ENCODE measurements at places on chromosomes 16 and 17. TPM values are rescaled to one million over a fixed set of nuclear protein-coding genes. Genes with fewer than 3 reads are reported as not detected.
A peak's percentile ranks its signal among the peaks of the same experiment; 100 is the strongest.

DNA sequence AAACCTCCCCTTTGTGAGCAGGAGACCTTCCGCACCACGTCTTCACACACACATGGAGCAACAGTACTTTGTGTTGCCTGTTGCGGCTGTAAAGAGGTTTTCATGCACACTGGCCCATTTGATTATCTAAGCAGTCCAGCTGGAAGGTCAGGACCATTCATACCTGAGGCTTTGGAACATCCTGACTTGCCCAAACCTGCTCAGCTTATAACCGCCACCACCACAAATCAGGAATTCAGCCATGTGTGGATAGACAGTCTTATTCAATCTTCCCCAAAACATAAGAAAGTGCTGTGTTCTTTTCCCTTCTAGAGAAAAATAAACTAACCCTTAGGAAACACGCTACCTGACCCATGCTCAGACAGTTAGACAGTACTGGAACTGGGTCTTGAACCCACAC is 81.6 kb upstream of the XYLT1 start:
- DNase-seq = no peak

- DNase-seq = no peak
These were observed 8.2 kb downstream of the CAPN15 start for GRCh38 chr16:535446-536405.

- no peak for DNase-seq
These were observed 11.2 kb downstream of the NAGPA start for GRCh38 chr16:5022521-5022920.

The SALL1 gene
- total RNA-seq = not detected

DNA sequence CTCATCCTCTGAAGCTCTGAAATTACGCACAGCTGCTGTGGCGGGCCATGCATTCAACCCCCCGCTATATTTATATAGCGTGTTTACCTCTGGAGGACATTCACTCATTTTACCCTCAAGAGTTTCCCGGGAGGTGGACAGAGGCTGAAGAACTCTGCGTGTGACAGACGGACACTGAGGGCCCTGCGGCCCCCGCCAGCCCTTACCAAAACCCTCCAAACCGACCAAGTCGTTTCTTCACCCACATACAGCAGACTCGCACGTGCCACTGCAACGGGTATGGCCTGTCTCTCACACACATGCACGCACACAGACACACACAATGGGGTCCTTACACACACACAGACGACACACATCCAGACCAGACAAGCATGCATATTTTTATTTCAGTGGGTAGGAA is 216.4 kb upstream of the FOXF1 start:
- DNase-seq = no peak

The CD79B gene
- total RNA-seq = 52.6 TPM

The HAS3 gene
- total RNA-seq = 0.31 TPM

GRCh38 chr16:77540646-77541045 is 105.8 kb upstream of the ADAMTS18 start:
- no peak for DNase-seq

- no peak for DNase-seq
These were observed 234.7 kb downstream of the KATNIP start for GRCh38 chr16:27784351-27785306.

- DNase-seq = no peak
These were observed 28.6 kb upstream of the TVP23A start for GRCh38 chr16:10847176-10847575.

DNA sequence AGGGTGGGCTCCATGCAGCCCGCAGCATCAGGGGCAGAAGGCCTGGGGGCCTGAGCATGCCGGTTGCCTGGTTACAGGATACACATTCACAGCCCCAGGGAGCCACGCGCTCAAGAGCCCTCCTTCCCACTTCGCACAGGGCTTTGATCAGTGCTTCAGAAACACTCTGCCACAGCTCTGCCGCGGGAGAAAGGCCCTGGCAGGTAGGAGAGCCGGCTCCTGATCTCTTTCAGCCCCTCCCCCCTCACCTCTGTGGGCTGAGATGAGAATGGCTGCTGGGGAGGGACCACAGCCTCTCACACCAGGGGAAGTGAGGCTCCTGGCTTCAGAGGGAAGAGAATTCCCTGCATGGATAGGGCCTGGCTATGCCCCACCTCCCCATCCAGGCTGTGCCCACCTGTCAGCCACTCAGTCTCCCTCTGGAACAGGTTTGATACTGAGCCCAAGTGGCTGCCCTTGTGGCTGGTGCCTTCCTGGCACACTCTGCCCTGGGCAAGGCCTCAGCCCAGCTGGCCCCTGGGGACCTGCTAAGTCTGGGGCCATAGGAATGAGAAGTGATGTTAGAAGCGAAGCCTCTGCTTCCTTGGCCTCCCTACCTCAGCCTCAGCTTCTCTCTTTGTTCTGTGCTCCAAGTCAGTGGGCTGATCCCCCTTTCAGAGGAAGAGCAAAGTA is 8.6 kb downstream of the DOK4 start:
- DNase-seq = no peak

The ZDHHC1 gene
- total RNA-seq = 0.23 TPM

The ASGR2 gene
- not detected for total RNA-seq

DNA sequence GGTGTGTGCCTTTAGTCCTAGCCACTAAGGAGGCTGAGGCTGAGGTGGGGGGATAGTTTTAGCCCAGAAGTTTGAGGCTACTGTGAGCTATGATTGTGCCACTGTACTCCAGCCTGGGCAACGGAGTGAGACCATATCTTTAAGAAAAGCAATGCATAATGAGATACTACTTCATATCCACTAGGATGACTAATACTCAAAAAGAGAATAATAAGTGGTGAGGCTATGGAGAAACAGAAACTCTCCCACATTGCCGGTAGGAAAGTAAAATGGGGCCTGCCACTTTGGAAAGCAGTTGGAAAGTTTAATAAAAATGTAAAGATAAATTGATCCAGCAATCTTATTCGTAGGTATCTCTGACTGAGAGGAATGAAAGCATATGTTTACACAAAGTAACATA is 4.6 kb upstream of the NPIPB2 start:
- DNase-seq = no peak

- no peak for DNase-seq
These were observed 12.6 kb upstream of the POLR3E start for GRCh38 chr16:22284637-22285036.

DNA sequence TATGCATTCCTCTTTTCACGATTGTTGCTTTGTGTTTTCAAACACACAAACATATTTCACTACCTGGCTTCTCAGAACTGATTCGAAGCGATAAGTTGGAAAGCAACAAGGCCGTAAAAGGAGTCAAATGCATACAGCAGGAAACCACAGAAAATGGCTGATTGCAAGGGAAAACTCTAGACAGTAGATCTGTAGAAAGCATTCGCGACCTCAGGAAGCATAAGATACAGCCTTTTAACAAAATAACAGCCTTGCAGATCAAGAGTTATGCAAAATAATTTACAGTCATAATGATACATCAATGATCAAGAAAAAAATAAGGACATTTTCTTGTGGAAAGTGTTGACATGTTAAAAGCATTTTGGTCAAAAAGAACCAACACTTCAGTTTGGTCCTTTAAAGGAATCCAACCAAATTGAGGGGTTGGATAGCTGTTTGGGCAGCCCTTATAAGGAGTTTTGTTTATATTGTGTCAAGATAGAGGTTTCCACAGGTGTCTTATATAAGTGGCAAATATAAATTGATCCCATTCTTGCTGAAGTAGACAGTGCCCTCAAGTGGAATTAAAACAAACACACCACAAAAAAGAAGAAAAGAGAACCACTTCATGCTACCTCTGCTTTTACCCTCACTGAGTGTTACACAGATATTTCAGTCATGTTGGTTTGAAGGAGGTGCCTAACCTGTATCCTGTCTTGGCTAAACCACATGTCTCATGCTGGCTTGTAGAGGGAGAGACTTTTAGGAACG is 5.5 kb downstream of the CYLD start:
- no peak for DNase-seq

- no peak for DNase-seq
These were observed 1.4 kb downstream of the GAN start for GRCh38 chr16:81316176-81316496.

The DPEP3 gene
- total RNA-seq = 0.19 TPM

- DNase-seq = peak; percentile 43
These were observed 7.5 kb downstream of the IL4R start for GRCh38 chr16:27321013-27321915.

The CNGB1 gene
- total RNA-seq = not detected

The ASB16 gene
- total RNA-seq = 0.39 TPM

GRCh38 chr17:49832840-49833599 is 14.8 kb downstream of the TAC4 start:
- DNase-seq = no peak

The AXIN2 gene
- total RNA-seq = 3.6 TPM

DNA sequence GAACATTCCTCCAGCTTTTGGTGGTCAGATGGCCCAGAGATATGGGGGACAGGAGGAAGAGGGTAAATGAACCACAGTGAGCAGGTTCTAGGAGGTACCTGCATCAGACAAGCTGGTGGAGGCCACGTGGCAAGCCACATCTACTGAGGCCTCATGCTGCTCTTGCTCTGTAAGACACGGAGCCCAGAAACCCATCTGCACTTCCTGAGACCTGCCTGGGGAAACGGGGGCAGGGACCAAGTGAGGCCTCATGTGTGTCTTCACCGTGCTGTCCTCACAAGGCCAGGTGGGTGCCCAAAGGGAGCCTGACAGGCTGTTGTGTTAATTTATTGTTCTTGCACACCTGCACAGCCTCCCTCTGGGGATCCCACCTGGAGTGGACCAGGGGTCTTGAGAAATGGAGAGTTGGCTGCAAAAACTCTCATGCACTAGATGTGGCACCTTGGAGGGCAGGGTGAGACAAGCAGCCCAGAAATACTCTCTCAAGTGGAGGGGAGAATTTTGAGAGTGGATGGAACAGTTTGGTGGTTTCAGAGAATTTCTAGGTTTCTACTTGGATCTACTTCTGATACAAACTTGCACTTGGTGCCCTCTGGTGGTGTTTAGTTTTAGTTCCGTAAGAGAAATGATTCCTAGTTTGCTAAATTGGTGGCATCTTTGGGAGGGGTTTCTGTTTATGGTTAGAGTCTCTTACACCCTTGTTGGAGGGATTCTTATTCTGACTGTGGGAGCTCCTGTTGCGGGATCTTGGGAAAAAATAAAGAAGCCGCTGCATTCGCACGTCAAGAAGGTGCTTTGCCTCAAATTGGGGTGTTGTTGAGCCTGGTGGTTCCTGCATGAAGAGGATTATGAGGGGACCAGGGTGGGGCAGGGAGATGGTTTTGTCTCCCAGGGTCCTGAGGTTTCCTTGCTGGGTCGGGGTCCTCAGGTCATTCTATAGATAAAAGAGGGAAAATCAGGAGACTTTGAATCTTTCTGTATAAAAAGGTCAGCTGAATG is 47.5 kb downstream of the SLC6A2 start:
- no peak for DNase-seq

The PABPN1L gene
- total RNA-seq = not detected

DNA sequence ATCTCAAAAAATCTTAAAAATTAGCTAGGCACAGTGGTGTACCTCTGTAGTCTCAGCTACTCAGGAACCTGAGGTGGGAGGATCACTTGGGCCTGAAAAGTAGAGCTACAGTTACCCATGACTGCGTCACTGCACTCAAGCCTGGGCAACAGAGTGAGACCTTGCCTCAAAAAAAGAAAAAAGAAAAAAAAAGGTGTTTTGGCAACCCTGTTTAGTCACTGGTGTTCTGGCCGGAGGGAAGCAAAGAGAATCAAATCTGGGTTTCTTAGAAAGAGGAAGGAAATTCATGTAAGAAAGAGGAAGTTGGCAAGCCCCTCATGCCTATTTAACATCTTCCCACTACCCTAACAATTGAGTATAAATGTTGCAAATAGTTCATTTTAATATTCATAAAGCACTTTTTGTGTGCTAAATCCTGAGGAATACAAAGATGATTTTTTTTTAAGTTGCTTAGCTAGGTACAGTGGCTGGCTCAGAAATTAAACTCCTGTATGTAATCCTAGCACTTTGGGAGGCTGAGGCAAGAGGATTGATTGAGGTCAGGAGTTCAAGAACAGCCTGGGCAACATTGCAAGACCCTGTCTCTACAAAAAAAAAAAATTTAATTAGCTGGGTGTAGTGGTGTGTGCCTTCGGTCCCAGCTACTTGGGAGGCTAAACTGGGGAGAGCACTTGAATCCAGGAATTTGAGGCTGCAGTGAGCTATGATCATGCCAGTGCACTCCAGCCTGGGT is 6.5 kb upstream of the USP32 start:
- DNase-seq = no peak

GRCh38 chr17:63035271-63035670 is 69.2 kb downstream of the TANC2 start:
- DNase-seq = no peak

GRCh38 chr16:1812732-1813163 is 13.9 kb downstream of the HAGH start:
- DNase-seq = peak; percentile 55

- peak; percentile 72 for DNase-seq
These were observed 12.6 kb upstream of the ARHGAP17 start for GRCh38 chr16:25027781-25028180.

The CYB5B gene
- 160 TPM for total RNA-seq

DNA sequence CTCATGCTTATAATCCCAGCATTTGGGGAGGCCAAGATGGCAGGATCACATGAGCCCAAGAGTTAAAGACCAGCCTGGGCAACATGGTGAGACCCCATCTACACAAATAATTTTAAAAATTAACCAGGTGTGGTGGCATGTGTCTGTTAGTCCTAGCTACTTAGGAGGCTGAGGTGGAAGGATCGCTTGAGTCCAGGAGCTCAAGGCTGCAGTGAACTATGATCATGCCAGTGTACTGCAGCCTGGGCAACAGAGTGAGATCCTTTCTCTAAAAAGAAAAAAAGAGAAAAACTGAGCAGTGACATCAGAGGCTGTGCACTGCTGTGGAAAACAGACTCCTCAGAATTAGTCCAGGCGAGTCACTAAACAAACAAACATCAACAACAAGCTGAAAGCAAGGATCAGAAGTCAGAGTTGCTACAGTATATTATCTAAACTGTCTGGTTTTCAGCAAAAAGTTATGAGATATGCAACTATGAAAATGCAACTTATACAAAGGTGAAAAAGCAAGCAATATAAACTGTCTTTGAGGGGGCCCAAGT is 39.3 kb downstream of the CBFB start:
- no peak for DNase-seq

The RNF43 gene
- total RNA-seq = 2.5 TPM

The SMIM36 gene
- not detected for total RNA-seq

DNA sequence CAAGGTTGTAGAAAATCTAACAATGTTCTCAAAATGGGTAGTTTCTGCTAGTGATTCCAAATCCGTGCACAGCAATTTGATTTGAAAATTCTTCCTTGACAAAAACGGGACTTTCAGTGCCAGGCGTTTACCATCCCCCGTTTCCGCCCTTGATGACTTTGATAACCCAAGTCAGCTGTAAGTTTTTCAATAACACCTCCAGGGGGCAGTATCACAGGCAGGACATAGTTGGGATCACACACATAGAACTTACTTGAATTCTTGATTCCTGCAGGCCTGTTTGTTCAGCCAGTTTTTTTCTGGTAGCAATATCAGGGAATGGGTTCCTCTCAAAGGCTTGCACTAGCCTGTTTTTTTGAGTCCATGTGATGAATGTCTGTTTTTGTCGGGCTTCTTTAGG is 5.6 kb downstream of the DUXB start:
- DNase-seq = no peak
